ENCODE measurements at places on chromosomes 7 and 10.

GRCh38 chr7:96508371-96508770 is 186.5 kb upstream of the SLC25A13 start:
- DNase-seq: no peak

- DNase-seq: no peak
Observed at GRCh38 chr7:142181966-142182365, 70.4 kb downstream of the MGAM2 start.

DNA sequence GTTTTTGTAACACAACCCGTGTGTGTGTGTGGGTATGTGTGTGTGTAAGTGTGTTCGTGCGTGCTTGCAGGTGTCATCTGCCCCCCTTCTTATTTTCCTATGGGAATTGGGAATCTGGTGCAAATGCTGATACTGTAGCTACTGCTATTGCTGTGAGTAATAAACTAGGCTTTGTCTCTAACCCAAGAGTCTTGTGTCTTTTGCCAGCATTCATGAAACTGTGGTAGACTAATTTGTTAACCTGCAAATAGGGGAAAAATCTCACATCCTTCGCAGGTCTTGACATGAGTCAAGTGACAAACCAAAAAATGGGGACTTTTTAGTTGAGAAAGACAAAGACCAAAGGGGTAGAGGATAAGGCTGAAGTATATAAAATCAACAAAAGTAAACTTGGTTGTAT is 57.9 kb upstream of the FAM133B start:
- no peak for DNase-seq

GRCh38 chr10:4780782-4781181 is 45.2 kb upstream of the AKR1E2 start:
- DNase-seq: no peak

- DNase-seq: no peak
Observed at GRCh38 chr7:31338706-31339105, 1.8 kb downstream of the NEUROD6 start.

DNA sequence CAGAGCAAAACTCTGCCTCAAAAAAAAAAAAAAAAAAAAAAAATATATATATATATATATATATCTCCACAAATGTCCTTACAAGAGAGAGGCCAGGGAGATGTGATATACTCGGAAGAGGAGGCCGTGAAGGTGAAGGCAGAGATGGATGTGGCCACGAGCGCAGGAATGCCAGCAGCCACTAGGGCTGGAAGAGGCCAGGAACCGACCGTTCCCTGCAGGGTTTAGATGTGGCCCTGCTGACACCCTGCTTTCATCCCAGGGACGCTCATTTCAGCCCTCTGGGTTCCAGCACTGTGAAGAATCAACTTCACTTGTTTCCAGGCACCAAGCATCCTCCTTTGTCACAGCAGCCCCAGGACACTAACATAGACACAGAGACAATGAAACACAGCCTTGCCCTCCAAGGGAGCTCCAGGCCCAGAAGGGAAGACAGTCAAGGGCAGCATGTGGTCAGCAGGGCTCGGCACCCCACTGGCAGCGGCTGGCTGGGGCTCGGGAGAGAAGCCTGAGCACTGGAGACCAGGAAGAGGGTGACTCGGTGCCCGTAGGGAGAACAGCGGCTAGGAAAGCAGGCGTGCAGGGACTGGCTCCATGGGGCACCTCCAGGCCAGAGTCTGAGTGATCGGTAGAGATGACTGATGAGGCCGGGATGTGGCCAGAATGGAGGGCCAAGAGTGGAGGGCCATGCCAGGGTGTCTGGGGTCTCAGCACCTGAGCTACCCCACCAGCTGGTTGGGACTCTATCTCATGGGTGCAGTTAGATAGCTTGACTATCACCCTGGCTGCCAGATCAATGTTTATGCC is 7.6 kb downstream of the WDR86 start:
- DNase-seq: no peak

- DNase-seq: no peak
Observed at GRCh38 chr7:139901056-139901795, 72.2 kb downstream of the TBXAS1 start.

GRCh38 chr7:148790131-148790726 is 91.5 kb downstream of the CUL1 start:
- no peak for DNase-seq

DNA sequence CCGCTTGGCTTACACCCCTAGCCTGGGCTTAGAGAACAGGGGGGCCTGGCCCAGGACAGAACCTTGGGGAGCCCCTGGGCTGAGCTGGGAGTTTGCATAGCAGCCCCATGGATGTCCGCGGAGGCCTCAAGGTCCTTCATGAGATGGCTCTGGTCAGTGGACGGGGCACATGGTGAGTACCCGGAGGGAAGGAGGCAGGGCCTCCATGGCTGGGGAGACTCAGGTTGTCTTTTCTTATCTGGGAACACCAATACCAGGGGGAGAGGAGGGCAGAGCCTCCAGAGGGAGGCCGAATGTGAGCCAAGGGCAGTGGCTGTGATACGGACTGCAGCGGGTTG is 64.8 kb downstream of the GLRX3 start:
- DNase-seq: no peak

DNA sequence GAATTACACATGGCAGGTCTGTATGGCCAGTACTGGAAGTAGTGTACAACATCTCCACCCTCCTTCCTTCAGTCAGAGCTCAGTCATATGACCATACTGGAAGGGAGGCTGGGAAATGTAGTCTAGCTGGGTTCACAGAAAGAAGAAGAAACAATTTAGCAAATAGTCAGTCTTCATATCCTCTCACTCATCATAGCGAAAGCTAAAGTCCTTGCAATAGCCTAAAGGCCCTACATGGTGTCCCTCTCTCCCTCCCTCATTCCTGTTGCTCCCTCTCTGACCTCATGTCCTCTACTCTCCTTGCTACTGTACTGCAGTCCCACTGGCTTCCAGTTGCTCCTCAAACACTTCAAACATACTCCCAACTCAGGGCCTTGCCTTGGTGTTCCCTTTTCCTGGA is 4.3 kb upstream of the CALU start:
- DNase-seq: no peak

DNA sequence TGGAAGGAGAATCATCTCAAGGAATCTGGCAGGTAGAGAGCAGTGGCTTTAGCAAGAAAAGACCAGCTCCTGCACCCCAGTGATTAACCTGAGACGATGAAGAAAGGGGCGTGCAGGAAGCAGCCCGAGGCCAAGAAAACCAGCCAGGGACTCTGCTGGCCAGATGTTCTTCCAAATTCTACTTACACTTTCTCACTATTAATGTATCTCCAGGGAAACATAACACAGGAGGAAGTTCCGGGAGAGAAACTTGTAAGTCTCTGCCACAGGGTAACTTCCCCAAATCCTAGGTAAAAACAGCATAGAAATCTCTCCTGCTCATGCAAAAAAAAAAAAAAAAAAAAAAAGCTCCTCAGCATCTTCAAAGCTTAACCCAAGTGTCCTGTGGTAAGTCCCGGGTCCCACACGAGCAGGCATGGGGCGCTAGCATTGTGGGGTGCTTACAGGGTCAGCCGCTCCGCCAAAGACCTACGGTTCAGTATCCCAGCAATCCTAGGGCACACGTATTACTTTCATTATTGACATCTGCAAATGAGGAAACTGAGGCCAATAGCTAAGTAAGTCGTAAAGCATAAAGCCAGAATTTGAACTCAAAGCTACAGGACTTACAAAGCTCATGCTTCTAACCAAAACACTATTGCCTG is 97.2 kb upstream of the GNA12 start:
- no peak for DNase-seq

- DNase-seq: no peak
Observed at GRCh38 chr7:121714559-121715303, 158.2 kb upstream of the PTPRZ1 start.

- DNase-seq: no peak
Observed at GRCh38 chr10:48464121-48464870, 140.6 kb downstream of the ARHGAP22 start.

- DNase-seq: no peak
Observed at GRCh38 chr7:102393467-102393866, 2.7 kb upstream of the PRKRIP1 start.

GRCh38 chr10:68010426-68010940 is 64.6 kb downstream of the HERC4 start:
- no peak for DNase-seq

- DNase-seq: no peak
Observed at GRCh38 chr10:132332433-132332754, 401 bp downstream of the LRRC27 start.

DNA sequence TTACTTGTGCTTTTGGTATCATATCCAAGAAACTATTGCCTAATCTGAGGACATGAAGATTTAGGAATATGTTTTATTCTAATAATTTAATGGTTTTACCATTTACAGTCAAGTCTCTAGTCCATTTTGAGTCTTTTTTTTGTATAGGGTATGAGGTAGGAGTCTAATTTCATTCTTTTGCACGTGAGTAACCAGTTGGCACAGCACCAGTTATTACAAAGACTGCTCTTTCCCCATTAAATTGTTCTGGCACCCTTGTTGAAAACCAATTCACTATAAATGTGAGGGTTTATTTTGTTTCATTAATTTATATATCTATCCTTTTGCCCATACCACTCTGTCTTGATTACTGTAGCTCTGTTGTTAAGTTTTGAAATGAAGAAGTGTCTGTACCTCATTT is 381.6 kb downstream of the SUGCT start:
- DNase-seq: no peak

DNA sequence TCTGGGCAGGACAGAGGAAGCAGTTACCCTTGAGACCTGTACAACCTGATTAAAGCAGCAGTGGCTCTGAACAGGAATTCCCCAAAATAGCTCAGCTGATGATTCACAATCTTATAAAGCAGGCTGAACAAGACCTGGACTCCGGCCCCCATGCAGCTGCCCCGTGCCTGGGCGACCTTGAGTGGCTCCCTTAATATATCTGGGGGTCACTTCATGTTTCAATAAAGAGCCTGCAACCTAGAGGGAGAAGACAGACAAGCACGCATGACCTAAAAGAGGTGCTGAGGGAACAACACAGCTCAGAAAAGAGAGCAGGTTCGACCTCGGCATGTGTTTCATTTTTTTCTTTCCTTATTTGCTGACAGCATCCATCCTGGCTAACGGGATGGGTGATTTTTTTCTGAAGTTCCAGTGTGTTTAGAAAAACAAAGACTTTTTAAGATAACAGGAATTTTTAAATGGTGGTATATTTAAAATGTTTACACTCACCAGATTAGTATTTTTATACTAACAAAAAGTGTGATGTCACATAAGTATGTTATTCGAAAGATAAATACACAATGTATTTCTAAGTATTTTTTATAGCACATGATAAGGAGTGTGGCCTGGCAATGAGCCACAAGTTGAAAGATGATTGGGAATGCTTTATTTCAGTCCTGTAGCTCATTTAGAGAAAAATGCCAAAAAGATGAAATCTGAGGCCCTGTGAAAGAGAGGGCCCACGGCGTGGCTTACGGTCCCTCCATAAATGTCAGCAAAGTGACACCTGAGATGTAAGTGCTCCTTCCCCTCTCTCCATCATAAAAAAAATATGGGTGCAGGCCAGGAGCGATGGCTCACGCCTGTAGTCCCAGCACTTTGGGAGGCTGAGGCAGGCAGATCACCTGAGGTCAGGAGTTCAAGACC is 161.3 kb downstream of the SLIT1 start:
- no peak for DNase-seq

DNA sequence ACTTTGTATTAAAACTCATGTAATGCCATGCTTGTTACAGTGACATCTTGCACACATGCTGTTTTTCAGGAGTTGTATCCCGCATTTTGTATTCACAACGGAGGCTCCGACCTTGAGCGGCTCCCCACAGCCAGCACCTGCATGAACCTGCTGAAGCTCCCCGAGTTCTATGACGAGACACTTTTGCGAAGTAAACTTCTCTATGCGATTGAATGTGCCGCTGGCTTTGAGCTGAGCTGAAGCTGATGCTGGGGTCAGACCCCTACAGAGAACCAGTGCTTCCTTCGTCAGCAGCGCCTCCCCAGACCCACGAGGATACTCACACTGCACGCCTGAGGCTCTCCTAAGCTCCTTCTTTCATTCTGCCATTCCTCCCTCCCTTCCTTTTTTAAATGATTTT is 69.3 kb upstream of the DNAJB6 start:
- no peak for DNase-seq

- DNase-seq: no peak
Observed at GRCh38 chr7:64889686-64890162, 13.3 kb upstream of the ZNF273 start.

DNA sequence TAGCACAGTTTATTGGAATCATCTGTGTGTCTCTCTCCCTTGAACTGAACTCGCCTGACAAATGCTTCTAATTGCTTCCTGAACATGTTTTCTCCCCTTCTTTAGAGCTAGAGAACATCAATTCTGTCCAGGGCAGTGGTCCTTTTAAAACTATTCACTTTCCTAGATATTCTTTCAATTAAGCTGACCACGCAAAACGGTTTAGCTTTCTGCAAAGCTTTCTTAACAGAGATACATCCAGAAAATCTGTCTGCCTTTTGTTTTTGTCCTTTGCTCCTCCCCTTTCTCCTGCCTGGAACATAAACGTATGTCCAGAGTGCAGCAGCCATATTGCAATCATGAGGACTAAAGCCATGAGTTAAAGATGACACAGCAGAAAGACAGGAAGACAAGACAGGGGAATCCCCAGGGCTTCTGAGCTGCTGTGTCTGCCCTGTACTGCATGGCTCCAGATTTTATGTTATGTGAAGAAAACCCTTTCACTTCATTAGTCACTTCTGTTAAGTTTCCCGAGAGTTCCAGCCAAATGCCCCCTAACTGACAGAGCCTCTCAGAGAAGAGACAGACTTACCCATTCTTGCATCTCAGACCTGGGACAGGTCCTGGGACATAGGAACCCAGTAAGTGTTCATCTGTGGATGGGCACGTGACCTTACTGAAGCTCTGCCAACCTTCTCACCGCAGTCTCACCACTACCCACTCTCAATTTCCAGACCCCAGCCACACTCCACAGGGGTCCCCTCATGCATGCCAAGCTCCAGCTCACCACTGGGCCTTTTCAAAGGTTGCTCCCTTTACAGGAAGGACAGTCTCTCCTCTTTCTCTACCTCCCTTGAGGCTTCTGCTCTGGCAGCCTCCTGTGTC is 35.0 kb upstream of the CPXM2 start:
- DNase-seq: no peak

DNA sequence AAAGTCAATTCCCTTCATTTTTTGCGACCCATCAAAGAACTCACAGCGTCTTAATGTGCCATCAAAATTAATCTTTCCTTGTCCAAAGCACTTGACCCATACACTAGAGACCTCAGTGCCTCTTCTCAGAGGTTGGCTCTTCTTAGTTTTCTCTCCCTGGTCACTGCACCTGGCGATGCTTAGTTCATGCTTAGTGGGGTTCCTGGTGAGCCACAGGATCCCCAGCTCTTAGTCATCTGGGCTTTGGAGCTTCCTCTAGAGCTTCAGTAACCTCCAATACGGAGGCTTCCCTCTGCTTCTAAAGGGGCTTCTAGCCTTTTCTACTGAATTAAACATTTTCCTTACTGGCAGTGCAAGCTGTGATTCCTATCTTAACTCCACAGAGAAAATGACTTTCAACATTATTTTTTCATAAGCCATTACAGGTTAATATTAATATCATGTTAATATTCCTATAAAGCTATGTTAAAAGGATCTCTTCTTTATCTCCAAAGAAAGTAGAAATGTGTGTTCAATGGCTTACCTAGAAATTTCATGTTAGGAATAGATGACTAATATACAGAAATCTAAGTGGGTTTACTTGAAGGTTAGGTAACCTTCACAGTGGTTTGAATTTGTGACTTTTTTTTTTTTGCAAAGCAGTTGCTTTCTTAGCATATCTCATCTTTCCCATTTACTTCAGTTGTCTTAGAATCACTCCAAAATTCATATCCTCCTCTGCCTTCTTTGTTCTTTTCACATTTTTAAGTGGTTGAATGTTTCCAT is 295.2 kb downstream of the CAMK1D start:
- DNase-seq: no peak

Data from stimulated activated CD8-positive, alpha-beta memory T cell treated with anti-CD3 and anti-CD28 coated beads, Interleukin-15, amount 100 ng/mL, for 24 hours (primary cell).